DMS79 (cell line): ENCODE measurements at places on chromosomes 2 and 18.

DNA sequence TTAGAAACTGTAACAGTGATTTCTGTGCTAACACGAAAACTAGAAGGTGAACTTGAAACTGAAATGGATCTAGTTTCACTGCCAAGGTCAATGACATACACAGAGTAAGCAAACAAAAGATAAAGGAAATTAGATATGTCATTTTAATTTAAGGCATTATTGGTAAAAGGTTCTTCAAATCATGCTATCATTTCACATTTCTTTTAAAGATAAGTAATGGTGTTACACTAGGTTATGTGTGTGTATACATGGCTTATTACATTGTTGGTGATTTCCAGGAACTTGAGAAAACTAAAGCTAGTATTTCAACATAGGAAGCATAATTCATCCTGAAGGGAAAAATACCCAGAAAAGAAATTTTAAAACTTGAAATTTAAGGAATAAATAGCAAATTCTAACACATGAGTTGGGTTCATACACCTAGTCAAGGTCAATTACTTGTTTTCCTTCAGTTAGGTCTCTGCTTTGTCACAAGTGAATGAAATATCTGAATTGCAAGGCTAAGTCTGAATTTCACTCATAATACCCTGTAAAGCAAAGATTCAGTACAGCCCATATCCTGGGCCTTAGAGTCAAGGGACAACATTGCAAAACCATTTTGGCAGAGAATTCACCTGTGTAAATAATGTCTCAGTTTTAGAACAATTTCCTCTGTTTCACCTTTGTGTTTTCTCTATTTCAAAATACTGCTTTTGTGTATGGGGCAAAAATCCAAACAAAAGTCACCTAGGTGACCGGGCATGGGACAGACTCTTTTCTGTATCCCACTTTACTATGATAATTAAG, 141.6 kb downstream of the SRBD1 start:
- DNase-seq, result no peak

DNA sequence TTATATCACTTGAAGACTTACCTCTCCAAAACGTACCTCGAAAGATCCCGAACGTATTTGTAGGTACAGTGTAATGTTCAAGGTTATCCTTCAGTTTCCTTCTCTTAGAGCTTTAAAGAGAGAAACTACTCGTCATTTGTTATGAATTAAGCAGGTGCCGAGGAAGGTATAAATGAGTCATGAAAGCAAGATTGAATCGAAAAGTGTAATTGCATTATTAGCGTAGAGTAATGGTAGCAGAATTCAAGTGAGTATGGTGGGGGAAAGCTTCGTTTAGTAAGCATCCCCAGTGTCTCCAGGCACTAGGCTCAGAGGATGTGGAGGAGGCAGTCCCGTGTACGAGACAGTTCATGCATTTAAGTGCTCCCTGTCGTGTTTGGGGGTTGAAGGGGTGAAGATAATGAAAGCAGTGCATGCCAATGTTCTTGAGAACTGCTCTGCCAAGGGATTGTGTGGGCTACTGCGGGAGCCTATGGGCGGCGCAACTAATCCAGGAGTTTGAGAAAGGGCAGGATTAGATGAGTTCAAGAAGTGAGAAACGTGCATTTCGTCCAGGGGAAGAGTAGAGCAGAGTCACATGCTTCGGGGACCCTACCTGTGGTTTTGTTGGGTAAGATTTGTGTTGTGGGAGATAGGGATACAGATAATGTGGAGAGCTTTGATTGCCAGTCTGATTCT, 858 bp downstream of the POLR1B start:
- no peak for DNase-seq

- DNase-seq, result no peak
Observed at GRCh38 chr18:60018618-60019462, 119.0 kb downstream of the PMAIP1 start.

DNA sequence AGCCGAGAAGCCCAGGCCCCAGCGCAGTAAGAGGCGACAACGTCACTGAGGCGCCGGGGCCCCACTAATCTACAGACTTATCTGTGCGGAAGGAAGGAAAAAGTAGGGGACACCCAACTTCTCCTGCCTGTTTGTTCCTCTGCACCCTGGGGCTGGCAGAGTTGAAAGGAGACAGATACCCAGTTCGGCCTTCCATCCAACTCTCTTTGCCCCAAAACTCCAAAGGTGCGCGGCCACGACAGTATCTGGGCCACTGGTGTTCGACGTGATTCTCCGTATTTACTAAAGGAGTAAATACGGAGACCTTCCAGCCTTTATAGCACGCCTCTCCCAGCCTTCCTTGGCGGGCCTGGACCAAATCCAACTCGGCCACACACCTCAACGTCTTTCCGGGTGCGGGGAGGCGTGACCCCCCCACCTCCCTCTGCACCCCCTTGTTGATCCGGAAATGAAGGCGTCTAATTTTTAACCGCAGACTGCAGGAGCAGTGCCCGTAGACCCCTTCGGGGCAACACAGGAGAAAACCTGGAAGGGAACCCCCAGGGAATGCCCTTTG, 1.6 kb downstream of the SMAD7 start:
- DNase-seq, result no peak

DNA sequence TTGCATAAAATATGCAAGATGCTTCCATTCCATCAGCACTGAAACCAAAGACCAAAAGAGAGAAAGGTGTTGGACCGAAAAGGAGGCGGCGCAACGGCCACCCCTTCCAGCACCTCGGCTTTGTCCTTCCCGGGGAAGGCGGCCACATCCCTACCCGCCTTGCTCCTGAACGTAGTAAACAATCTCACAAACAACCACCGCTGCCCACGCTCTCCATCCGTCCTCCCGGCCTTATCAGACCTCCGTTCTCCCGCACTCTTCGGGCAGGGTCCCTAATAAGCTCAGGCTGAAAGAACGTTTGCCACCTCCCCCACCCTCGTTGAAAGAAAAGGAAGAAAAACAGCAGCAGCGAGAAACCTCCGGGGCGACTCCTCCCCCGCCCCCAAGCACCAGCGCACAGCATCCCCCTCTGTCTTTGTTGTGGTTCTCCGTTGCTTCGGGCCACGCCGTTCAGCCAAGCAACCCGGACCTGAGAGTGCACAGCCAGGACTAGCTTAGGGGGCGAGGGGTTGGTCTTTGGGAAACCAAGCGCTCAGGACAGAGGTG, 4.4 kb downstream of the EVX2 start:
- DNase-seq, result peak; percentile 50

- no peak for DNase-seq
Observed at GRCh38 chr2:204122425-204122824, 185.9 kb downstream of the ICOS start.
